LHCN-M2 (cell line): ENCODE measurements at places on chromosomes 16 and 17. TPM values are rescaled to one million over a fixed set of nuclear protein-coding genes. Genes with fewer than 3 reads are reported as not detected.

Gene ABCC11
- total RNA-seq, result 0.06 and 0.13 TPM in 2 replicates

Gene NPIPA8
- 36.5 TPM in 1 of 2 replicates, not detected in the other for total RNA-seq

Gene MFSD6L
- not detected in 2 replicates for total RNA-seq

DNA sequence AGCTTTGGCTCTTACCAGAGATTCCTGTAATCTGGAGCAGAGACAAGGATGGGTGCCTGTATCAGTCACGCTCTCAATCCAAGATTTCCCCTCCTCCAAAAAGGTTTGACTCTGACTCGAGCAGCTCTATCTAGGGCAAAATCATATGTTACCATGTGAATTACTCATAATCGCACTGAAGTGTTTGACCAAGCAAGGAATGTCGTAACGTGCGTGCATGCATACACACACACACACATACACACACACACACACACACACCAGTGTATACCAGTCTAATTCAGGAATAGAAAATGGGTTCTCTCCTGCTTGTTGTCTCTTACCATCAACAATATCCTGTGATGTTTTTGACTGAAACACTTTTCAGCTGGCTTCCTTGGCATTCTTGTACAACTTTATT, 835.1 kb downstream of the KCNJ2 start:
- DNase-seq, result no peak

GRCh38 chr17:48162306-48162934, 54.9 kb downstream of the SNX11 start:
- no peak for DNase-seq

DNA sequence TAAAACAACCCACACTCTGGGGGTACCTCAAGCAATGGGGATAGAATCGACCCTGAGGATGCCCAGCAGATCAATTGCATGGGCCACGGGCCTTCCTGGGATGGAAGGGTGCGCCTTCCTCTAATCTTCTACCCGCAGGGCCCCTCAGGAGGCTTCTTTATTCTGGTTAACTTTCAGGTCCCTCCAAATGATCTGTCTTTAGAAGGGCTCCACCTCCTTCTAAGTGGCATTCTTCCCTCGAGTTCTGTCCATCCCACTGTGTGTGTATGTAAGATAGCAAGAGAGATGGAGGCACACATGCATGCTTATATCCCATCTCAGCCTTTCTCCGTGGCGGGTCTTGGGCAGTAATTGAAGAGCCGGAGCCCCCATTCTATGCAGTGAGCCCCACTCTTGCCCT, 125.7 kb downstream of the MRM1 start:
- DNase-seq, result no peak

- DNase-seq, result peak; percentile 95
Measured at GRCh38 chr17:82003411-82004381, 19.0 kb downstream of the CENPX start.
